Stomach (tissue), 19 donors: ENCODE measurements at places on chromosomes 2 and 18. TPM values are rescaled to one million over a fixed set of nuclear protein-coding genes. Genes with fewer than 3 reads are reported as not detected.

DNA sequence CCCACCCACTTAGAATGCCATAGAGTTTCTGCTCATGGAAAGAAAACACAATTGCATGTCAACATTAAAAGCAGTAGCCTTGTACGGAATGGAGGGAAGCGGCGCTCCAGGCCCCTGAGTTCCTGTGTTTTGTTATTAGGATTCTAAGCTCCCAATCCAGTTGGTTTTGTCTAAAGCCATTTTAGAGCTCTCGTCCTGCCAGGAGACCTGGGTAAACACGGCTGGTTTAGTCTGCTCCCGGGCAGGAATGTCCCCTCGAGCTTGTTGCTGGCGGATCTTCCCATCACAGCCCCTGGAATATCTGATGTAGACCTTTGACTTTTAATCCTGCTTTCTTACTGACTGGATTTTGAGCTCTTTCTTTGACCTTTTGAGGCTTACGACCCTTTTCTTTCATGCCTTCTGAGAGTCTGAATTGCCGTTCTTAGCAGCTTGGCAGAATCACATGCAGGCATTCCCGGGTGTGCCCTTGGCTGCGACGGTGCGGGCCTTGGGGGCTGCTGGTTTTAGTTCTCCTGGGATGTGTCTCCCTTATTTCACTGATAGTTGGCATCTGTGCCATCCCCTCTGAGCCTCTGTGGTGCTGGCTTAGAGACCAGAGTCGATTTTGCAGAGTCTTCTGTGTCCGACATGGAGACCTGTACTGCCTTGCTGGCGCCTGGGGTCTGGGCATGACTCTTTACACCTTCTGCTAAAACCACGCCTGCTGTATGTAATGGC is 25.4 kb downstream of the GREB1 start:
- no peaks in the 10 kb centered on the region for H3K36me3 ChIP-seq
- no peak for DNase-seq
- H3K27me3 ChIP-seq, result peaks cover 14% of the 10 kb centered on the region
- no peak overlapping the region for H3K4me3 ChIP-seq

DNA sequence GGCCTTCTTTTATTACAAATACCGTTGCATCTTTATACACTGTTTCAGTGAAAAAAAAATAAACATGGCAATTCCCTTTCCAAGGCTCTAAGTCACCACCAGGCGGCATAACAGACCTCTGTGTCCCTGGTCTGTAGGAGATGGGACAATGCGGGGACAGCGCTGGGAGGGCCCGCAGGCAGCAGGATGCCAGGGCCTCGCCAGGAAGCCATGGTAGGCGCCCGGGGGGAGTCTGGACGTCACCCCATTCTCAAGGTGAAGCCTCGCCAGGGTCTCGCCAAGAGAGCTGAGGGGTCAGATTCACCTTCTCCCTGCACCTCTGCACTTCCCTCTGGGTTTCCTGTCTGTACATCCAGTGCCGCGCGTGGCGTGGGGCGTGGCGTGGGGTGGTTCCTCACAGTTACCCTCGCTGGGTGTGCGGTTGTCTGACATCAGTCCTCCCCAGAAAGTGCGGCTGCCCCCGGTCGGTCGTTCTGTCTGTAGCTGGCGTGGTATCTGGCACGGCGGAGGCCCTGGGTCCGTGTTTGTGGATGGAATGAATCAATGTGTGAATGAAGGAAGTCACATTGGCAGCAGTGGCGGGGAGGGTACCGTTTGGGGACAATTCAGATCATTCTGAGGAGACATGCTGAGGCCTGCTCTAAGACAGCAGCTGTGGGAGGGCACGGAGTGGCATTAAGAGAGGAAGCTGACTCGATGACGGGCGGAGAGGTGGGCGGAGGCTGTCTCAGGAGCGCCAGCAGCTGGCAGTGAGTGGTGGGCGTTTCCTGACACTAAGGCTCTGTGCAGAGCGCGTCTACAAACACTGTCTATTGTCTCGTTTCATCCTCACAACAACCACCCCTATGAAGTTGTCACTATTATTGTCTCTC is 46.0 kb downstream of the LRRFIP1 start:
- peak overlapping the region; percentile 75 for H3K27ac ChIP-seq
- peaks cover 78% of the 10 kb centered on the region for H3K4me1 ChIP-seq
- H3K27me3 ChIP-seq, result no peaks in the 10 kb centered on the region
- H3K4me3 ChIP-seq, result peak overlapping the region; percentile 13
- peak; percentile 68 for DNase-seq

DNA sequence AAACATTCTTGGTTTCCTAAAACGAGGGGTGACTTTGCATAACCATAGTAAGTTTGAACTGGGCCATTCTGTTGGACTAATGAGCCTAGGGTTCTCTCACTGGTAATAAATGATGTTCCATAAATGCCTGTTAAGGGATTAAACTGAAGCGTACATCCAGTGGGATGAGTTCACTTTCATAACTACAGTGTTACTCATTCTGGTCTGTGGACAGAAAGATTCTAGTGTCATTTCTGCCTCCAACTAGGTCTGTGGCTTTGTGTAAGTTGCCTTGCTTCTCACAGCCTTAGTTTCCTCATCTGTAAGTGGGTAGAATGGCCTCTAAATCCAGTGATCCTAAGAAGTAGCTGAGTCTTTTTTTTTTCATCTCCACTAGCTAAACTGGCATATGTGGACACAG is 1860.6 kb upstream of the PIK3C3 start:
- H3K27me3 ChIP-seq, result no peaks in the 10 kb centered on the region
- no peaks in the 10 kb centered on the region for H3K4me1 ChIP-seq
- H3K4me3 ChIP-seq, result no peak overlapping the region
- DNase-seq, result no peak
- H3K36me3 ChIP-seq, result no peaks in the 10 kb centered on the region

GRCh38 chr2:136291871-136292270 is 173.9 kb upstream of the CXCR4 start:
- no peak overlapping the region for H3K27ac ChIP-seq
- no peaks in the 10 kb centered on the region for H3K36me3 ChIP-seq

DNA sequence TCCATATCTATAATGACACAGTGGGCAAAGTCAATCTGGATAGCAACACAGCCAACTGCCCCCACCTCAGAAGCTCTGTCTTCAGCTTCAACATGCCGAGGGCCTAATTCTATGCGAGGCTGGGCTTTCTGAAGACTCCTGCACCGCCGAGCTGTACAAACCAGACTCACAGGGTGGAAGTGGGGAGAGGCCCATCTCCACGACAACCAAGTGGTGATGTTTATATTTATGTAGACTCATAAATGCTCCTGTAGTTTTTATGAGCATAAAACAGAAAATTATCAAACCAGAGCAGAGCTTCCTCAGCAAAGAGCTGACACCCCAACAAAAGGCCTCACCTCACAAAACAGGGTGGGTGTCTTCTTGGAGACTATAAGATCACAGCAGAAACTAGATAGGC is 77.0 kb upstream of the LGALSL start:
- H3K4me3 ChIP-seq, result no peak overlapping the region
- peak; percentile 51 for DNase-seq

DNA sequence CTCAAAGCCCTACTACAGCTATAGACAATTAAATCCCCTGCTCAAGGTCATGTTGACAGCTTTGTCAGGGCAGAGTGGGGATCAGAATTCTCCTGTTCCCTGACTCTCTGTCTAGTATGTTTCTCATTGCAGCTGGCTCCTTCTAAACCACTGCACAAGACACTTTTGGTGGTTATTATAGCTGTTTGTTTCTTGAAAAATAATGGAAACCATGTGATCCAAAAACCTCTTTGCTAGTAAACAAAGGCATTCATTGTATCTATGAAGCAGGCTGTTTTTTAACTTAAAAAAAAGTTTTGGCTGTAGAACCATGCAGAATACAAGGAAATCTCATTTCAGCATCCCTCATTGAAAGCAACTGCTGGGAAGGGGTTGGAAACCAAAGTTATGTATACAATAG is 352.5 kb upstream of the EPHA4 start:
- no peaks in the 10 kb centered on the region for H3K4me1 ChIP-seq
- no peaks in the 10 kb centered on the region for H3K27me3 ChIP-seq
- H3K36me3 ChIP-seq, result no peaks in the 10 kb centered on the region
- no peak overlapping the region for H3K4me3 ChIP-seq
- H3K27ac ChIP-seq, result no peak overlapping the region
- DNase-seq, result no peak

DNA sequence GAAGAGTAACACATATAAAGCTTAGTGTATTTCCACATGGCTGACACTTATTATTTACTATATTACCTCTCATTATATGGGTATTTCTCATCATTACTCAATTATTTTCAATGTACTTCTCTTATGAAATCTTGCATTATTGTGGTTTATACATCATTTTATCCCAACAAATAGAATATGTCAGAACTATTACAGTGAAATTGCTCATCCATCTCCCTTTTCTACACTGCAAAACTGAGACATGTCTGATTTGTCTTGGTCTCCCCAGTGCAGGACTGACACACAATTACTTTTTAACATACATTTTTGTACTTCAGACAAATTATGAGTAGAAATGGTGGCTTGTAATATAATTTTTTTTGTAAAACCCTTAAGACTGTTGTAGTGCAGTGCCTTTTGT is 600.9 kb downstream of the PLCL1 start:
- no peak for DNase-seq
- H3K27me3 ChIP-seq, result no peaks in the 10 kb centered on the region
- H3K4me3 ChIP-seq, result no peak overlapping the region
- no peaks in the 10 kb centered on the region for H3K36me3 ChIP-seq
- no peaks in the 10 kb centered on the region for H3K4me1 ChIP-seq

DNA sequence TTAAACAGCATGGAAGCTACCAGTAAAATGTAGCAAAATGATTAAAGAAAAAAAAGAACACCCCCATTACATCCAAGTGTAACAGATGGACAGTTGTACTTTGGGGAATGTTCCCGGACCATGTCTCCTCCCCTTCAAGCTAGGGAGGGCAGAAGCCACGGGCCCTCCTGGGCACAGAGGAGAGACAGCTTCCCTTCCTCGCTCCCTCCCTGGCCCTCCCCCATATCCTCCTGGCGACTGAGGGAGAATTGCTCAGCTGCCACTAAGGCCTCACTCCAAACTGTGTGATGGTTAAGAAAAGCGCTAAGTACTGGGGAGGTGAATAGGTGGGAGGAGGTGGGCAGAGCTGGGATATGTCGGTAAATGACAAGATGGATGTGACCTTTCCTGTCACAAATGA is 358.0 kb downstream of the HRH4 start:
- H3K27me3 ChIP-seq, result no peaks in the 10 kb centered on the region
- DNase-seq, result no peak
- H3K36me3 ChIP-seq, result no peaks in the 10 kb centered on the region
- H3K4me3 ChIP-seq, result no peak overlapping the region
- no peak overlapping the region for H3K27ac ChIP-seq
- no peaks in the 10 kb centered on the region for H3K4me1 ChIP-seq

DNA sequence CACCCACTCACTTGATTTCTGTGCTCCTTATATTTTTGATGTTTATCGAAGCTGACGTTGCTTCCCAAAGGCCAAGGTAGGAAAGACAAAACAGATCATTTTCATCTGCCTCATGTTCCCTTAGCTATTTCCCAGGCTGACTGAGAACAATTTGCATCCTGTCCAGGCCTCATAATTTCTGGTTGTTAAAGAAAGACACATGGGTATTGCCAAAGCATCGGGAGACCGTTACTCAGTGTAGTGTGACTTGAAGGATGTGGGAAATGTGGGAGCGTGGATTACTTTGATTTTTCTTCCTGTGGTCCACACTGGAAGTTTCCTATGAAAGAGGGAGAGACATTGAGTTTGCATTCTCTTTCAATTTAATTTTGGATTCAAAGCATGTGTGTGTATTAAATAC is 204.6 kb downstream of the TRIB2 start:
- H3K27me3 ChIP-seq, result no peaks in the 10 kb centered on the region
- no peak for DNase-seq
- H3K4me3 ChIP-seq, result no peak overlapping the region
- H3K4me1 ChIP-seq, result peaks cover 26% of the 10 kb centered on the region
- no peak overlapping the region for H3K27ac ChIP-seq
- H3K36me3 ChIP-seq, result no peaks in the 10 kb centered on the region

- H3K36me3 ChIP-seq, result no peaks in the 10 kb centered on the region
- H3K27me3 ChIP-seq, result no peaks in the 10 kb centered on the region
- H3K4me1 ChIP-seq, result no peaks in the 10 kb centered on the region
- no peak for DNase-seq
- no peak overlapping the region for H3K27ac ChIP-seq
- H3K4me3 ChIP-seq, result no peak overlapping the region
Measured at GRCh38 chr18:44546954-44547353, 133.7 kb upstream of the SETBP1 start.

DNA sequence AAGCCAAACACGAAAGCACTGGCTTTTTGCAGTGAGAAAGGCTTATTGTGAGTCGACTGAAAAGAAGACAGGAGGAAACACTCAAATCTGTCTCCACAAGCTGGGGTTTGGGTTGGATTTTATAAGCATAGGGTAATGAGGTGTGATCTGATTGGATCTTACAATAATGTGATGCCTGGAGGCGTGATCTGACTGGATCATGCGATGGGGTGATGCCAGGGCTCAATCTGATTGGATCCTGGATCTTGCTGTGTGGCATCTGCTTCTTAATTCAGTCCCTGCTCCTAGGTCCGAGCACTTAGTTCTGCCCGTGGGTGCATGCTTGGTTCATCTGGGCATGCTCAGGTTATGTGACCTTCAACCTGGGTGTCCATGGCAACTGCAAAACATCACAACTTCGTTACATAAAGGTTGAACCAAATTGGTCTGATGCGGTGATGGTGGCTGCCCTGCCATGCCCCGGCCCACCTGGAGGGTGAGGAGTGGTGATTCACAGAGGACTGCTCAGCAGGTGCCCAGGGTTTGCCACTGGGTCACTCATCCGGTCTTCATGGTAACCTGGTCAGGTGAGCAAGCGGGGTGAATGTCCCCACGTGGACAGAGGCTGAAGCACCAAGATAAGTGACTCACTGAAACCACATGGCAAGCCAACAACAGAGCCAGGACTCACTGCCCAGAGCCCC is 111.0 kb downstream of the KCNF1 start:
- no peaks in the 10 kb centered on the region for H3K36me3 ChIP-seq
- no peak overlapping the region for H3K27ac ChIP-seq
- peaks cover 16% of the 10 kb centered on the region for H3K27me3 ChIP-seq
- DNase-seq, result peak; percentile 17

DNA sequence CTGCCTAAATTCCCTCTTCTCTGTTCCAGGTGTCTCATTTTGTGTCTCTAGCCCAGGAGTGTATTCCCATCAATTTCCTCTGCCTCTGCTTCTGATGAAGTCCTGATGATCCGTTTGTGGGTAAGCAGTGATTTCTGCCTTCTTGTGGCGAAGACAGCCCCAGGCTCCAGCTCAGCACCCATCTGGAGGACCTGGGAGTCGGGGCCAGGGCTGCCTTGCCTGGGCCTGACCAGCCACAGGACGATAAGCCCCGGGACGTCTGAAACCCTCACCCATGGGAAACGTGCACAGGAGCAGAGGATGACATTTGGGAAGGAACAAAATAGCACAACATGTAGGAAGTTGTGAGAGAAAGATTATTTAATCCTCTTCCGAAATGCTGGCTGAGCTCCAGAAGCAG is 206.9 kb downstream of the FBXO15 start:
- DNase-seq, result no peak
- no peaks in the 10 kb centered on the region for H3K27me3 ChIP-seq
- H3K36me3 ChIP-seq, result no peaks in the 10 kb centered on the region
- H3K4me3 ChIP-seq, result no peak overlapping the region

The ADGRF3 gene
- 0.29 TPM for total RNA-seq

The IL37 gene
- total RNA-seq, result not detected

The SLC14A1 gene
- total RNA-seq, result not detected

The C1QL2 gene
- total RNA-seq, result not detected

The EGR4 gene
- not detected for total RNA-seq

The GPR75 gene
- total RNA-seq, result 4.0 TPM

The ITGAV gene
- total RNA-seq, result 104 TPM

The FBLN7 gene
- total RNA-seq, result 2.2 TPM

The NYAP2 gene
- not detected for total RNA-seq

The FAHD2A gene
- 11.7 TPM for total RNA-seq

The TBR1 gene
- total RNA-seq, result not detected

The WDR75 gene
- total RNA-seq, result 6.1 TPM

The HOXD3 gene
- total RNA-seq, result not detected

The RRM2 gene
- total RNA-seq, result 16.1 TPM

The TWIST2 gene
- total RNA-seq, result 22.8 TPM

The CHRND gene
- total RNA-seq, result not detected
